GM20000 (cell line): ENCODE measurements at places on chromosomes 5 and 9.

DNA sequence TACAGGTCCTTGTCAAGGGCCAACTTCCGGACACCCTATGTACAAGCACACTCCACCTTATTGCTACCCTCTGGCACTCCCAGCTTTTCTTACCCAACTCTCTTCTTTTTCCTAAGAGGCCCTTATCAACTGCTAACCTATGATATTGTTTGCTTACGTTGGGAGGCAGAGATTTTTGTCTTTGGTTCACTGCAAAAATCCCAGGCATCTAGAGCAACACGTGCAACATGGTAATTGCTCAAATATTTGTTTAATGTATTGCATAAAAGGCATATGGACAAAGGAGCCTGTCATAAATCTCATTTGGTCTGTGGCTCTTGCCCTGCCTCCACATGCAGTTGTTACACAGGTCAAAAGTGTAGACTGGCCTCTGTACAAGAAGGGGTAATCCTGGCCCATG lies 35.8 kb upstream of the ATP10B start:
- DNase-seq = no peak

DNA sequence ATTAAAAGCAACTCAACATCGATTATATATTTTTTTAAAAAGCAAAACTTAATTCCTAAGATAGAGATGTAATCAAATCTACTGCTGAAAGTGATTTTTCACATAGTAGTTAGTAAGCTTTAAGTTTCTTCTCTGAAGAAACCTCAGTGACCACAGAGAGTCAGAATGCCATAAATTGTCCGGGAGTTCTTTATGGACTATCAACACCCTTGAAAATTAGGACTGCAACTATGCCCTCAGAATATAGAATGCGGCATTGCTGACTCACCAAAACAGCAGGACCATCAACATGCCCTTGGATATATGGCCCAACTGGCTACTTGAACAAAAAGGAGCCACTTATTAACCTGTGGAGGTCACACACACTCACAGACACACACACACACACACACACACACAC lies 228.9 kb upstream of the SNX2 start:
- no peak for DNase-seq

DNA sequence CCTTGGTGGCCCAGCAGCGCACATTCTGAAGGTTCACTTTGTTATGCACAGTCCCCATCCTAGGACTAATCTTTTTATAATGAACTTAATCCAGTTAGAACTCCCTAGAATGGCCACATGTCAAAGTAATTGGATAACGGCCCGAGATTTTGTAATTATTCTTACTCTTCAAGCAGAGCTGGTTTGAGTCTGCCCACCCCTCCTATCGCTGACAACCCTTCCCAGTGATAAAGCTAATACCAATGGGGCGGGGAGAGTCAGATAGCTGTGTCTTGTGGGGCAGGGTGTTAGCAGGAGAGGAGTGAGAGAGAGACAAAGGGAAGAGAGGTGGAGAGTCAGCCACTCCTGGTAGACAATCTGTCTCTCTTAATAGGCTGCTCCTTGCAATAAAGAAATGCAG lies 356.9 kb downstream of the SLIT3 start:
- no peak for DNase-seq

DNA sequence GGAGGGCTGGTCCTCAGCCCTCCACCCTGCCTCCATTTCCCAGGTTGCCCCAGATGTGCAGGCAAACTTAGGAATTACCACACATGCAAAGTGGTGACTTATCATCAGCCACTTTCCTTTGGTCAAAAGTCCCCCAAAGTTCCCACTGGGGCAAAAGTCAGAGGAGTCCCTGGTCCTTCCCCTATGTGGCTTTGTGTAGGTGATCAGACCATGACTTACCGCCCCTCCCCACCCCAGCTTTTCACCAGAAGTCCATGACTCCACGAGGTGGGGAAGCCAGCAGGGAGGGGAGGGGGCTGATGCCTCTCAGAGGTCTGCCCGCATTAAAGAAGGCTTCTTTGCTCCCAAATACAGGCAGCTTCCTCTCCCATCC lies 5.8 kb downstream of the TRAF1 start:
- no peak for DNase-seq

DNA sequence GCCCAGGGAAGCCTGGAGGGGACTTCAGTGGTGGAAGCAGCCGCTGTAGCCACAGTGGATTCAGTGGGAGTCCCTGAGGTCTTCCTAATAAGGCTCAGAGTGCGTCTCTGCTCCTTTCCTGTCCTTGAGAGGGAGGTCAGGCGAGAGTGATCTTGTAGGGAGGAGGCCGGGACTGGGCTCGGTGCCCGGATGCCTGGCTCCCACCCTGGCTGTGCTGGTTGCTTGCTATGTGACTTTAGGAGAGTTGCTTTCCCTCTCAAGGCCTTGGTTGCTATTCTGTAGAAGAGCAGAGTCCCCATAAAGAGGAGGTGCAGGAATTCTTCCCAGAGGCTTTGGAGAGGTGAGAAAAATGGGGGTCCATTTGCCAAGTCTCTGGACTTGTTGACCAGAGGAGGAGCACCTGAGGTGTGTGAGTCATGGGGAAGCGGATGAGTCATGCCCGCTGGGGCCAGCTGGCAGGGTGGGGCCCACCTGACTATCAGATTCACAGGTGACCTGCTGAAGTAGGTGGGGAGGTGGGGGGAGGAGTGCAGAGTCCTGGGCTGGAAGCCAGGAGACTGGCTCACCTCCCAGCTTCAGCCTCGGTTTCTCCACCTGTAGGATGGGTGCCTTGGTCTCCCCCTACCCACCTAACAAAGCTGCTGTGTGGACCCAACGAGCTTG lies 13.8 kb downstream of the GSN start:
- no peak for DNase-seq

GRCh38 chr9:72894342-72894741 lies 58.5 kb downstream of the ALDH1A1 start:
- no peak for DNase-seq

DNA sequence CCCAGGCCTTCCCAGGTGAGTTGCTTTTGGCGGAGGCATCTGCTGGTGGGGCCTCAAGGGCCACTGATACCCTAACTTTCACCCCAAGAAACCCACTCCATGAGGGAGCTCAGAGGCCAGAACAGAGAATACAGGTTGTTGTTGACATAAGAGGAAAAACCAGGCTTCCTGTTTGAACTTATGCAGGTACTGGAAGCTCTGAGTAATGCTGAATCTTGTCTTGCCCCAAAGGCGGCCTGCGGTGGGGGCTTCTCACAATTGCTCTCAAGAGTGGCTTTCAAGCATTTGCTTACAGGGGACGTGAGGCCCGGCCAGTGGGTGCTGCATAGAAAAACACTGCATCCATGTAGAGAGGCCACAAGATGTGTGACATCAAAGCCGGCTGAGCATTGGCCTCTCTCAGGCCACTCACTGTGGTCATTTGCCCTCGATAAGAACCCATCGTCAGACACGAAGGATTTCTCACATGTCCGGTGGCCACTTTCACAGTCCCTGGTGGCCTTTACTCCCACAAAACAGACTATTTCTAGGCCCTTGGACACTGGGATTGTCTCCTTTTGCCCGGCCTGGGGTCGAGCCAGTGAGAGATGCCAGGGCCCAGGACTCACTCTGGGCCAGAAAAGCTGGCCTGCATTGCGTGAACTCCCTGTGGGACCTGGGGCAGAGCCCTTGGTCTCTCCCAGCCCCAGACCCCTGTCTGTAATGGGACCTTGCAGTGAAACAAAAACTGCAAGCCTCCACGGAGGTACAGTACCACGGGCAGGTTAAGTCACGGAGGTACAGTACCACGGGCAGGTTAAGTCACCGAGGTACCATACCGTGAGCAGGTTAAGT lies 34.5 kb upstream of the TCF7 start:
- DNase-seq = no peak

DNA sequence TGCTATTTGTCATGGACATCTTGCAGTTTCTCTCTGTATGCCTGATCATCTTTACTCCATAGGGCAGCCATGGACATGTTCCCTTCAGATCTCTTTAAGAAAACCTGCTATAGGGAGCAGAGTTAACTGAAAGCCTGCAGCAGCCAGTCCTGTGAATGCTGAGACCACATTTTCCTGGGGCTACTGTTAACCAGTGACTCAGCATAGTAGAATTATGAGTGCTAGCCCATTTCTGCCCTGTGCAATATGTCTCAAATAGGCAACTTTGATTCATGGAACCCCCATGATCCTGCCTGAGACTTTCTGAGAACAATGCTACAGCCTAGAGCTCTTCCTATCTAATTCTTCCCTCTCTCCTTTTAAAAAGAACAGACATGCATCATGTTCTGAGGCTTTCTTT lies 624.2 kb downstream of the CHSY3 start:
- no peak for DNase-seq

DNA sequence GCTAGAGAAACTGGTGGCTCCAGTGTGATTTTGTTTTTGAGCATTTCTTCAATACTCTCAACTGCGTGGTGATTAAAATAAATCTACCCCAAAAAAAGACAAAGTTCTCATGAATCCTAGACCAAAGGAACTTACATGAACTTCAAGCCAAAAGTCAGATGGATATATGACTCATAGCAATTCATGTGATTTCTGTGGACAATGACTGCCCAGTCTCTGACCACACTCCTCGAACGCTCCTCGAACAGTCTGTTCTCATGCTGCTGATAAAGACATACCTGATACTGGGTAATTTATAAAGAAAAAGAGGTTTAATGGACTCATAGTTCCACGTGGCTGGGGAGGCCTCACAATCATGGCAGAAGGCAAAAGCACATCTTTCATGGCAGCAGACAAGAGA lies 46.4 kb upstream of the CEP78 start:
- no peak for DNase-seq

- DNase-seq = no peak
These were observed 43.7 kb downstream of the PLPPR1 start for GRCh38 chr9:101072259-101072658.

DNA sequence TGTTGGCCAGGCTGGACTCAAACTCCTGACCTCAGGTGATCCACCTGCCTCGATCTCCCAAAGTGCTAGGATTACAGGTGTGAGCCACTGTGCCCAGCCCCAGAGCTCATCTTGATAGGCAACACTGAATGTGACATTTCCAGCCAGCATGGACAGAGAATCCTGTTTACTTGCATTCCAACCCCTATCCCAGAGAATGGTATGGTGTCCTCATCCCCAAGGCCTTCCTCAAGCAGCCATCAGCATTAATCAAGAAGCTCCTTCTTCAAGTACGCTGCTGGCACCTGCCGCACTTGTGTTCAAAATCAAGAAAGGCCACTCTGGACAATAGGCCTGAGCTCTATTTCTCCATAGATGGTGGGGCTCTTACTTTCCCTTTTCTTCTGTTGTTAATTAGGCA lies 40.2 kb downstream of the STARD4 start:
- DNase-seq = no peak

DNA sequence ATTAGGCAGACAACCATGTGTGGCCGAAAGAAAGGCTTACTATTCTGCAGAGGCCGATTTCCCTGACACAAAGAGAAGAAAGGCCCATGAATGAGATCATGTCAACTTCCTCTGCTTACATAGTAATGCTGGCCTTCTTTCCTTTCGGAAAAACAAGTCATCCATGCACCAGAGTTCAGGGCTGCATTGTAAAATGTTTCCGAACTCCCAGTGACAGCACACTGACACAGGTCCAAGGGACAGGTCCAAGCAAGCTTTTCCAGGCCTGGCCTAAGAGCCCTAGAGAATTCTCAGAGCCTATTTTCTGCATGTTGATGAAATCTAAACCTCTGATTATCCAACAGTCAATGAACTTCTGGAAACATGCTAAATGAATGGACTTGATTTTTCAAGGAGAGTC lies 140.9 kb downstream of the ZNF608 start:
- no peak for DNase-seq
